ENCODE measurements at places on chromosomes 13 and 19. TPM values are rescaled to one million over a fixed set of nuclear protein-coding genes. Genes with fewer than 3 reads are reported as not detected.
A peak's percentile ranks its signal among the peaks of the same experiment; 100 is the strongest.

DNA sequence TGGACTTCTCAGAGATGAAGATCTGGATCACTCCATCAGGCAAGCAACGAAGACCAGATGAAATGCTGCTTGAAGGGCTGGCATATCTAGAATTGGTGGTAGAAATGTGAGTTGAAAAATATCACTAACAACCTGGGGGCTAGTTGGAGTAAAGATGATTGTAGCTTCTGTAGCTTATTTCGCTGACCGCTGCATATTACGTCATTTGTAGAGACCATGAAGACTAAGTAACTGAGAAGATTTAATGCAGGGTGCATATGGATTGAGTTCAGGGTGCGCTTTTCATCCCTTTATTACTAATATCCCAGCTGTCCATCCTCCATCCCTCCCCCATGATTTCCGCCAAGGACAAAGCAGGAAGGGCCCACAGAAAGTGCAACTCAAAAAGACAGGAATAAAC lies 1364.0 kb downstream of the PCDH9 start:
- no peaks in the 10 kb centered on the region for H3K27me3 ChIP-seq
- H3K4me1 ChIP-seq: no peaks in the 10 kb centered on the region
- DNase-seq: no peak
- no peak overlapping the region for H3K27ac ChIP-seq
- no peaks in the 10 kb centered on the region for H3K36me3 ChIP-seq

Gene TEX101
- not detected for total RNA-seq

- DNase-seq: no peak
- H3K27ac ChIP-seq: no peak overlapping the region
- no peak overlapping the region for H3K4me3 ChIP-seq
- no peaks in the 10 kb centered on the region for H3K4me1 ChIP-seq
Measured at GRCh38 chr13:37144661-37145060, 39.2 kb upstream of the CSNK1A1L start.

DNA sequence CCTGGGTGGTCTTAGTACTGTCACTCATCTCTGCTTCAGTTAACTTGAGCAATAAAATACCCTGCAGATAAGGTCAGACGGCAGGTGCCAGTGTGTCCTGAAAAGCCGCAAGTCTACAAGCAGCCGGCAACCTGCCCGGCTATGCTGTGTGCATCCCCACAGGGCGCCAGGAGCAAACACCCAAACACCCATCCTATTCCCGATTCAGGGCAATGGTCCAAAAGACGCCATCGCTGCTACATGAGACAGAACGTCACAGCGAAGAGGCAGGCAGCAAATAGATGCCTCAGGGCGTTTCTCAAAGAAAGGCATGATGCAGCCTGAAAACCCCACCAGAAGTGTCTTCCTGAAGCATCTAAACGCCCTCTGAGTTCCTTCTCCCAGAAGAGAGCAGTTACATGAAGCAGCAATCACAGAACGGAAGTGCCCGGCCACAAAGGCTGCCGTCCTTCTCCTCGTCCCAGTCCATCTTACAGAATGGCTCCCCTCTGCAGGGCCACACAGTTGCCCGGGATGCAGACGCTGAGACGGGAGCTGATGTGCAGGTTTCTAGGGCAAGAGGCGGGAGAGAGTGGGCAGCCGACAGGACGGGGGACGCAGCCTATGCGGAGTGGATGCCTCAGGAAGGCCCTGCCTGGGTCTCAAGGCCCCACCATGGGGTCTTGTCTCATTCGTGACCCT lies 35.1 kb downstream of the RASA3 start:
- H3K36me3 ChIP-seq: no peaks in the 10 kb centered on the region
- no peak overlapping the region for H3K27ac ChIP-seq
- peaks cover 4% of the 10 kb centered on the region for H3K4me1 ChIP-seq

GRCh38 chr13:43981091-43981490 lies 101.4 kb downstream of the LACC1 start:
- no peaks in the 10 kb centered on the region for H3K36me3 ChIP-seq
- H3K4me3 ChIP-seq: no peak overlapping the region
- no peak overlapping the region for H3K27ac ChIP-seq

- H3K36me3 ChIP-seq: no peaks in the 10 kb centered on the region
- no peaks in the 10 kb centered on the region for H3K27me3 ChIP-seq
- peak overlapping the region; percentile 22 for H3K4me3 ChIP-seq
- peak overlapping the region; percentile 11 for H3K27ac ChIP-seq
- H3K4me1 ChIP-seq: peaks cover 6% of the 10 kb centered on the region
Measured at GRCh38 chr13:73141292-73141771, 82.5 kb downstream of the KLF5 start.

DNA sequence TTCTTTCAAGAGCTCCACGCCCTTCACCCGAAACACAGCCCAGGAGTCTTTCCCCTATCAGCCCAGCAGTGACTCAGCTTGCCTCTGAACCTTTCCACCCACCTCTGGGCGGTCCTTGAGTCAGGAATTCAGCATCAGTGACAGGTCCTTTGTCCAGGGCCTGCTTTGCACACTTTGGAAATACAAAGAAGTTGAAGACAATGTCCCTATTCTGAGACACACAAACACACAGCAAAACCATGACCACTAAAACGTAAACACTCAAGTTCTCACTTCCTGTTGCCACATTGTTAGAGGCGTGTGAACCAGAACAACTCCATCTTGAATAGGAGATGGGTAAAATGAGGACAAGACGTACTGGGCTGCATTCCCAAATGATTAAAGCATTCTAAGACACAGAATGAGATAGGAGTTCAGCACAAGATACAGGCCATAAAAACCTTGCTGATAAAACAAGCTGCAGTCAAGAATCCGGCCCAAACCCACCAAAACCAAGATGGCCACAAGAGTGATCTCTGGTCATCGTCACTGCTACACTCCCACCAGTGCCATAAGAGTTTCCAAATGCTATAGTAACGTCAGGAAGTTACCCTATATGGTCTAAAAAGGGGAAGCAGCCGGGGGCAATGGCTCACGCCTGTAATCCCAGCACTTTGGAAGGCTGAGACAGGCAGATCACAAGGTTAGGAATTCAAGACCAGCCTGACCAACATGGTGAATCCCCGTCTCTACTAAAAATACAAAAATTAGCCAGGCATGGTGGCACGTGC lies 49.2 kb upstream of the ATP12A start:
- DNase-seq: no peak
- no peaks in the 10 kb centered on the region for H3K36me3 ChIP-seq
- H3K4me3 ChIP-seq: no peak overlapping the region
- peaks cover 2% of the 10 kb centered on the region for H3K4me1 ChIP-seq

- H3K4me1 ChIP-seq: peaks cover 56% of the 10 kb centered on the region
- H3K4me3 ChIP-seq: peak overlapping the region; percentile 16
- H3K36me3 ChIP-seq: no peaks in the 10 kb centered on the region
- H3K27me3 ChIP-seq: peaks cover 51% of the 10 kb centered on the region
- peak overlapping the region; percentile 60 for H3K27ac ChIP-seq
Measured at GRCh38 chr19:40599902-40600569, 1.1 kb upstream of the LTBP4 start.

DNA sequence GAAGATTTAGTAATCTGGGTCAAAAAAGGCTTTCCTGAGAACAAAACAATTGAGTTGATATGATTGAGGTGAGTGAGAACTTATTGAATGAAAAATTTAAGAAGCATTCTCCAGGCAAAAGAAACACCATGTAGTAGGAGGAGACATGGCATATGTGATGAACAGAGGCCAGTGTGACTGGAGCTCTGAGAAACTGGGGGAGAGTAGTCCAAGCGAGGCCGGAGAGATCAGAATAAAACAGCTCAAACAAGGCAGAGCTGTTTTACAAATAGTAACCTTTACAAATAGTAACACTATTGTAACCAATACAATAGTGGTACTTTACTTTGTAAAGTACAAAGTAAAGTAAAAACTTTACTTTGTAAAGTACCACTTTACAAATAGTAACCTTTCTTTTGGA lies 1159.1 kb downstream of the PCDH9 start:
- H3K27ac ChIP-seq: no peak overlapping the region
- no peaks in the 10 kb centered on the region for H3K36me3 ChIP-seq
- no peaks in the 10 kb centered on the region for H3K27me3 ChIP-seq

Gene C1QTNF9
- not detected for total RNA-seq

DNA sequence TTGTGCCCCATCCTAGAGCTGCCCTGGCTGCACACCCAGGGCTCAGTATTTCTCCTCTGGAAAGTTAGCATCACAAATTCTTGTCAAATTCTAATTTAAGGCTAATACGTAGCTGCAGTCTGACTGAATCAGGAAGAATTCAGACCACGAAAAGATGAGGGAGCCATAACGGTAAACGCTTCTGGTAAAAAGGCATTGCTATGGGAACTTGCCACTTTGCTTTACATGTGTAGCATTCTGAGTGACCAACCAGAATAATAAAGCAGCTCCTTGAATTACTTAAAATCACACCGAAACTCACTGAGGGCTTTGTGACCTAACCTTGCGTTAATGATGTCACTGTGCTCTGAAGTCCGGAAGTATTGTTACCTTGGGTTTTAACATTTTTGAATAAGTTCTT lies 286.6 kb upstream of the TMTC4 start:
- no peak overlapping the region for H3K4me3 ChIP-seq
- H3K27ac ChIP-seq: no peak overlapping the region
- no peaks in the 10 kb centered on the region for H3K36me3 ChIP-seq
- no peaks in the 10 kb centered on the region for H3K27me3 ChIP-seq
- no peaks in the 10 kb centered on the region for H3K4me1 ChIP-seq

GRCh38 chr13:99626461-99627082 lies 125.3 kb downstream of the TM9SF2 start:
- no peak for DNase-seq
- no peaks in the 10 kb centered on the region for H3K4me1 ChIP-seq
- H3K36me3 ChIP-seq: no peaks in the 10 kb centered on the region

GRCh38 chr19:14030997-14031718 lies 404 bp upstream of the IL27RA start:
- peaks cover 8% of the 10 kb centered on the region for H3K4me1 ChIP-seq
- H3K27ac ChIP-seq: peak overlapping the region; percentile 88
- no peaks in the 10 kb centered on the region for H3K36me3 ChIP-seq
- H3K27me3 ChIP-seq: no peaks in the 10 kb centered on the region
- no peak for DNase-seq

- no peak overlapping the region for H3K27ac ChIP-seq
- H3K4me3 ChIP-seq: no peak overlapping the region
- H3K4me1 ChIP-seq: peaks cover 7% of the 10 kb centered on the region
- no peak for DNase-seq
Measured at GRCh38 chr19:8045872-8046568, 6.5 kb upstream of the CCL25 start.

DNA sequence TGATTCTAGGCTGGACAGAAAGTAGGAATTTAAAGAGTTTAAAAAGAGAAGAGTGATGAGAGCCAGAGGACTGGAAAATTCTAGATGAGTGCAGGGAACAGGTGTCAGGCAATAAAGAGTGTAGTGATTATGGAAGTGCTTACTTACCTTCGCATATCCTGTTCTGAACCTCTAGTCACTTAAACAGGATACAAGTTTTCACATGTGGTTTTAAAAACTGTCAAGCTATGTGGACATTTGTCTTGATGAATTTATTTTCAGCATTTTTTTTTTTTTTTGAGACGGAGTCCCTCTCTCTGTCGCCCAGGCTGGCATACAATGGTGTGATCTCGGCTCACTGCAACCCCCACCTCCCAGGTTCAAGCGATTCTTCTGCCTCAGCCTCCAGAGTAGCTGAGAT lies 34.3 kb upstream of the IL17D start:
- no peak for DNase-seq
- no peaks in the 10 kb centered on the region for H3K27me3 ChIP-seq
- H3K36me3 ChIP-seq: no peaks in the 10 kb centered on the region
- no peaks in the 10 kb centered on the region for H3K4me1 ChIP-seq

DNA sequence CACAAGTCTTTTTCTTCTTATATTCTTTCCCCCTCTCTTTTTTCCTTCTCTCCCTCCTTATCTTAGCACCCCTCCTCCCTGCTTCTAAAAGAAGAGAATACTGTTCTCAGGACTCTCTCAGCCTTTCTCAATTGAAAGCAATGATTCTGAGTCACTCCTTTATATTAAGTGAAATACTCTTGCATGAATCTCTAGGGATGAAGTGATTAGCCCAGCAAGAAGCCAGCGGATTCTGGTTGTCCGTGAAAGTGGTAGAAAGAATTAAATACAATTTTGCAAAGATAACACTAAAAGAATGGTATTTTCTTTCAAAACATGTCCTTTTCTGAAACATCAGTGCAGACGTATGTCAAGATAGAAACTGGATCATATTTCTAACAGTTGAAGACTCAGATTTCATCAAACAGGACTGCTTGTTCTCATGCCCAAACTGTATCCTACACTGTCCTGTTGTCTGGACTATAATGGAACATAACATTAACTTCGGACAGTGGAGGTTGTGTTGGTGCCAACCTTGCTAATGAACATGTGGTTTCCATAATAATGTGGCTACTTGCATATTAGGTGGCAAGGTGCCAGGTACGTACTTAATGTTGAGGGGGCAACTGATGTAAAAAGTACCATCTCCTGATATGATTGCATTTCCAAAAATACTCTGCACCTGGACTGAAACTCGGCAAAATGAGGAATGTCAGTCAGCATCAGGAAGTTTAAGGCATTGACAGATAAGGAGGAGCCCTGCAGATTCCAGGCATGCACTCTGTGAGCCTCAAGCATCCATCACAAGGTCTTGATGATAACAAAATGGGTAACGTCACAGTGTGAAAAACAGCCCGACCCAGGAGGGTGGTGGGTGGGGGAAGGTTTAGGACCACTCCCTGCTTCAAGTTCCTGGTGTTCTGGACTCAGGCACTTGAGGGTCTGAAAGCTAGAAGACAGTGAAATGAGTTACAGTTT lies 357.2 kb downstream of the DLEU7 start:
- no peak overlapping the region for H3K27ac ChIP-seq
- no peaks in the 10 kb centered on the region for H3K36me3 ChIP-seq
- no peak overlapping the region for H3K4me3 ChIP-seq
- H3K27me3 ChIP-seq: no peaks in the 10 kb centered on the region
- DNase-seq: no peak

DNA sequence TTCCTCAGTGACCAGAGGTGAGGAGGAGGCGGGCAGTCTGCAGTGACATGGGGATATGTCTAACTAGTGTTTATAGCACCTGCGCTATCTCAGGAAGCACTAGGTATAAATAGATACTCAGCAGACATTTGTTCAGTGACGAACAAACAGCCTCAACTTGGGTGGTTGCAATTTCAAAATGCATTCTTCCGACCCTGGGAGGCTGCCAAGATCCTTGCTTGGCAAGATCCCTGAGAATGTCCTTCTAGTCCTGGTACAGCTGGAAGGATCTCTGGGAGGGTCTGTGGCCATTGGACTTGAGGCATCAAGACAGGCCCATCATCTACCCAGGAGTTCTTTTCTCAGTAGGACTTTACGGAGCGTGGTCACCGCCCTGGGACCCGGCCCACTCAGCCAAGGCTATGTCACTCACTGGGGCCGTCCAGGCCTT lies 299.5 kb downstream of the ZNF536 start:
- H3K36me3 ChIP-seq: no peaks in the 10 kb centered on the region
- H3K4me3 ChIP-seq: no peak overlapping the region
- no peak for DNase-seq
- H3K27me3 ChIP-seq: peaks cover 27% of the 10 kb centered on the region

DNA sequence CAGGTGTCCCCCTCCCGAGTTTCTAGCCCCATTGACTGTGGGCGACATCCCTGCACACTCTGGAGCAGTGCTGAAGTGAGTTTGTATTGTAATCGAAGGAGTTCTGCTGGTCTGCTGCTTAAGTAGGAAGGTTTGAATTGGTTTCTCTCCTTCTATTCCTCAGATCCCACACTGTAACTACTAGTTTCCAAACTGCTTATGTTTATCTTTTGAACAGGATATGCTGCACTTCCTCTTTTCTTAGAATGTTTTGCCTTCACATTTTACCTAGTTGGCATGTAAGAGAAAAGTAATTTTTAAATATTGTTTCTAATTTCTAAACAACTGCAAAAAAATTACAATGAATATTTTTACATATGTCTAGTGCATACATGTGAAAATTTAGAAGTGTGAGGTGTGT lies 511.8 kb downstream of the KLF12 start:
- H3K4me1 ChIP-seq: no peaks in the 10 kb centered on the region
- no peaks in the 10 kb centered on the region for H3K27me3 ChIP-seq
- H3K27ac ChIP-seq: no peak overlapping the region
- H3K4me3 ChIP-seq: no peak overlapping the region
- no peak for DNase-seq
- H3K36me3 ChIP-seq: no peaks in the 10 kb centered on the region
